Posterior cingulate gyrus (tissue), 11 donors: ENCODE measurements at places on chromosomes 2 and 18.

DNA sequence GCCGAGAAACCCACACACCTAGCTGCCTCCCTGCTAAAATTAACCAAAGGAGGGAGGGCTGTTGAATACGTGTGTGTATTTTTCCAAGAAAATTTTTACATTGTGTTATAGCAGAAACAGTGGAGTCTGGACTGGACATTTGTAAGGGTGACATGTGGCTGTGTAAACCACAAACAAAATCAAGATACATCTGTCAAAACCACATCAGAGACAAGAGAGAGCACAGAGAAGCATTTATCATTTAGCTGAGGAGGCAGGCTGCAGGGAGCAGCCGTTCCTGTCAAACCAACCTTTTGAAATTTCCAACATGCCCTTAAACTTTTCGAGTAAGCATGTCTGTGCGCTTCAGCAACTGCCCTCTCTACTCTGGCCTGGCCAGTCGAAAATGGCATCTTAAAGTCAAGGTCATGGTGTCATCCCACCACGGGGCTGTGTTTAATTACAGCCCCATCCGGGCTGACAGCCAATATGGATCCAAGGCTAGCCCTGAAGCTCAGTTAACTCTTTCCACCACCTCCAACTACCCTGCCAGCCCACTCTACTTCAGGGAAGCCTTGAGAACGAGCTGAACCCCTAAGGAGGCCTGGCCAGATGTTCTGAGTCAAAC is 8.4 kb downstream of the BCL11A start:
- no peak for DNase-seq

GRCh38 chr18:32974421-32975162 is 201.8 kb upstream of the KLHL14 start:
- DNase-seq, result no peak

DNA sequence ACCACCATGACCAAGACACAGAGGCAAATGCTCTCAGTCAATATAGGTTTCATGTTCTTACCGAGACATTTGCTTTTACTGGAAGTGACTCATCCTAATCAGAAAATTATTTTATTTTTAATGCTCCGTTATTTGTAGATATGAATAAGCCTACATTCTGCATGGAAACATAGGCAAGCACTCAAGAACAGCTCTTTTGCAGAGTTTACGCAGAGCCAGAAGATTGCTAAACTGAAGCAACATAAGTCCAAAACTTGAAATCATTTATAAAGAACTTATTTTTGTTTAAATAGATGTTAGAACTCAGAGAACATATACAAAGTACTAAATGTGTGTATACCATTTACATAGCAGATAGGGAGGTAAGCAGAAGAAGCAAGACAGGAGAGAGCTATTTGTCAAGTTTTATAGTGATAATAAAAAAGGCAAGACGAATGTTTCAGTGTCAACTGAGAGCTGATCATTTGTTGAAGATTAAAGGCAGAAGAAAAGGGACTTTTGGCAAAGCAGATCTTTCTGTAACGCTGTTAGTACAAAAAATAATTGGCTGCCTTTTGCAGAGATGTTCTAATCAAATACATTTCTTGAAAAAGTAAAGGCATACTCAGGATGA is 12.4 kb upstream of the PPP1R1C start:
- no peak for DNase-seq

DNA sequence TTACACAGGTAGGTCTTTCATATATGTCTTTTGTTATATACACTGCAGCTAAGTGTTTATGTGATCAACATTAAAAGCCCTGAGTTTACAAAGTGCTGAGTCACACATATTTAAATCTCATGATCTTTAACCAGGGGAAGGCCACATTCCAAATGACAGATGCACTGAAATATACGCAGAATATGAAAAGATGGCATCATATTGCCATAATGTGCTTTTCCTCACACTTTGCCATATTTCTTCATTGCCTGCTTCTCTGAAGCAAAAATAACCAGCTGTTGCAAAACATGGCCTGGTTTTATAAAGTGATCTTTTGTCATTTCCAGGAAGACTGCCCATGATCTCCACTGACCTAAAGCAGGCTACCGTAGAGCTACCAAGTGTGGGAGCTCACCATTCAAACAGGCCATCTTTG is 93.5 kb upstream of the MAPRE2 start:
- no peak for DNase-seq

- DNase-seq, result peak; percentile 87
Measured at GRCh38 chr18:61892683-61893308, at the start of gene RNF152. RNF152 (minus strand) TSS chr18:61893007; CDS start chr18:61816463, 76,544 bp downstream.

GRCh38 chr2:196431076-196431475 is 208.4 kb upstream of the CCDC150 start:
- DNase-seq, result no peak

DNA sequence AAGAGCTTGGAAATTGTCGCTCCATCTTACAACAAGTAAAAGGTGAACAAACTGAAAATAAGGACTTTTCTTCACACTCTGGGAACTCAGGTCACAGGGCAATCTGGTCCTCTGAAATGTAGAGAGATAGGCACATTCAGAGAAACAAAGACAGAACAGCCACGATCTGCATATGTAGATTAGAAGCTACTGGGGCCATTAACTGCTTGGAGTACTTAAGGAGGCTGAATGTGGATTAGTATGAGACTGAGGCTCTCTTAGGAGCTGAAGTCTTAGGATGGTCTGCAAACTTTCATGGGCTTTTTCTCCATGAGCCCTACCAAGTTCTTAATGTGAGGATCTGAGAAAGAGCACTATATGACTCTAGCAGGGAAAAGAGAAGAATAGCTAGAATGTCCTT is 265.3 kb upstream of the NXPH2 start:
- DNase-seq, result no peak

DNA sequence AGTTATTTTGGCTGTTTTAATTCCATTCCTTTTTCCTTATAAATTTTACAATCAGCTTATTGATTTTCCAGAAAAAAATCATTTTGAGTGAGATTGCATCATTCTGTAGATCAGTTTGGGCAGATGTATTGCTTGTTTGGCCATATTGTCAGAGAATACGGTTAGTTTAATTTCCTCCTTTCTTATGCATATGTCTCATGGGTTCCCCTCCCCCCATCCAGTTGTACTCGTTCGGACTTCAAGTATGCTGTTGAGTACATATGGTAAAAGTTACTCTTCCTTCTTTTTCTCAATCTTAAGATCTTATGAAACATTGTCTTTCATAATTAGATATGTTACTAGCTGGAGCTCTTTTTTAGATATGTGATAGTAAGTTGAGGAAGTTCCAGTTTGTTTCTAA is 131.2 kb upstream of the TTC27 start:
- no peak for DNase-seq

DNA sequence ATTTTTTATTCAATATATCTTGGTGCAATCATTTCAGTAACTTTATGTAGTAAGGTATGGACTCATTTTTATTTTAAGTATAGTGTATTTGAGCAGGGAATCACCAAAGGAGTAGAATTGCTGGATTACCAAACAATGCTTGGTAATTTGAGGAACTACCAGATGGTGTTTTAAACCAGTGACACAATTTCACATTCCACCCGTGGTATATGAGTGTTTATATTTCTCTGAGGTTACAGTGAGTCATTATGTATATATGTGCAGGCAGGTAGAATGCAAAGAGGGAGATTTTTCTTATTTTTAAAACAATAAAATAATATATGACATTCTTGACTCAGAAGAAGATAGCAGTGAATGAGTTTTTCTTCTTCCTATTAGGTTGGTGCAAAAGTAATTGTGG is 596.9 kb downstream of the DCC start:
- DNase-seq, result no peak

- no peak for DNase-seq
Measured at GRCh38 chr2:15391751-15392150, 169.4 kb downstream of the NBAS start.
